ENCODE measurements at places on chromosomes 2 and 18. TPM values are rescaled to one million over a fixed set of nuclear protein-coding genes. Genes with fewer than 3 reads are reported as not detected.
A peak's percentile ranks its signal among the peaks of the same experiment; 100 is the strongest.

Gene ANKRD36
- 48.9 TPM for total RNA-seq

DNA sequence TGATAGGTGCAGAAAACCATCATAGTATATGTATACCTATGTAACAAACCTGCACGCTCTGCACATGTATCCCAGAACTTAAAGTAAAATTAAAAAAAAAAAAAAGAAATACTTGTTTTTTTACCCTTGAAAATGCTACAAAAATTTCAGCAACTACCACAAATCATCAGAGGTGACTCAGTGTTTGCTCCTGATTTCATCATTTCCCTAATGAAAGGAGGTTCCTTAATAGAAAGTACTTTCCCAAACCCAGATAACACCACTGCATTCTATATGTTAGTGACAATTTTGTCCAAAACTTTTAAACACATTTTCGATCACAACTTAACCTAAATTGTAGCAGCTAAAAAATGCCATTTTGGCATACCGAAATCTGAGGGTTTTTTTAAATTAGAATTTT is 163.3 kb downstream of the SLC39A10 start:
- DNase-seq, result peak; percentile 89

GRCh38 chr2:63679252-63679855 is 90.6 kb downstream of the MDH1 start:
- no peak for DNase-seq

DNA sequence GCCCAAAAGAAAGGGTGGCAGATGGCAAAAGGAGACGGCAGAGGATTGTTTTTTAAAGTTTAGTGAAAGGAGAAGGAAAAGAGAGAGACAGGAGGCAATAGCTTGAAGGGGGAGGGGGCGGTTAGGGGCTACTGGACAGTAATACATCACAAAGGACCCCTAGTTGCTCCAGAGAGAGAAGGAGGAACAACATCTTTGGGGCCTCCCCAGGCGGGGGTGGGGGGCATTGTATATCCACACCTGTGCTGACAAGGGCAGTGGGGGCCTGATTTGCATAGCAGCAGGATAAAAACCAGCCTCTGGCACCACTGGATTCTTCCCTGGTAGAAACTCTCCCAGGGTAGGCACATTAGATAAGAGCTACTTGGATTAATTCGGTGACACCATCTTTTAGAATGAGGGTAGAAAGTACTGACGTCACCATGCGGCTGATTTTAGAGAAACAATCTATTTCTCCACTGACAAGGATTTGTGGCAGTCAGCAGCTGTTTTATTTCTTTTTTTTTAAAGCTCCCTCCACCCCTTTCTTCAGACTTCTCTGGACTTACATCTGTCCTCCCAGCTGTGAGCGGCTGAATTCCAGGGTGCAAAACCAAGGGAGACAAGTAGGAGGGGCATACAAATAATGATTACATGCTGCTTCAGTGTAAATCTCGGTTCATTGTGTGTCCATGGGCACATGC is 199.8 kb upstream of the NRP2 start:
- peak; percentile 47 for DNase-seq

DNA sequence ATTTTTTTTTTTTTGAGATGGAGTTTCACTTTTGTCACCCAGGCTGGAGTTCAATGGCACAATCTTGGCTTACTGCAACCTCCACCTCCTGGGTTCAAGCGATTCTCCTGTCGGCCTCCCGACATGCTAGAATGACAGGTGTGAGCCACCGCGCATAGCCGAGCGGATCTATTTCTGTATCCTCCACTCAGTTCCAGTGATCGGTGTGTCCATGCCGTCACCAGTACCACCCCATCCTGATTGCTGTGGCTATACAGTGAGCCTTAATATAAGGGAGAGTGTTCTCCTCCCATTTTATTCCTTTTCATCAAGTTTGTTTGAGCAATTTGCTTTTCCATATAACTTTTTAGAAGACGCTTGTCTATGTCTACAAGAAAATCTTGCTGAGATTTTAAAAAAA is 35.2 kb downstream of the RFX8 start:
- no peak for DNase-seq

Gene SP3
- total RNA-seq, result 56.1 TPM

DNA sequence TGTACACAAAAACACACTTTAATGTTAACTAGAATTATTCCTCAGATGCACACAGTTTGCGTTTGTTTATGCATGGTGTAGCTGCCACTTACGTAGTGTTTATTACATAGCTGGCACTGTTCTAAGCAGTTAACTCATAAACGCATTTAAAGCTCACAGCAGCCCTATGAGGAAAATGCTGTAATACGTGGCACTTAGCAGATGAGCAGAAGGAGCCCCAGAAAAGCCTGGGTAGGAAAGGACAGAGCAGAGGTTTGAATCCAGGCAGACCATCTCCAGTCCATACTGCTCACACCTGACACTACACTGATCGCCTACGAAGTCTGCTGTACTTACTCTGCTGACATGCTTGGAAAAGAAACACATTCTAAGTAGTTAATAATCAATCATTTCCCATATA is 66.6 kb downstream of the BCL2 start:
- DNase-seq, result no peak

DNA sequence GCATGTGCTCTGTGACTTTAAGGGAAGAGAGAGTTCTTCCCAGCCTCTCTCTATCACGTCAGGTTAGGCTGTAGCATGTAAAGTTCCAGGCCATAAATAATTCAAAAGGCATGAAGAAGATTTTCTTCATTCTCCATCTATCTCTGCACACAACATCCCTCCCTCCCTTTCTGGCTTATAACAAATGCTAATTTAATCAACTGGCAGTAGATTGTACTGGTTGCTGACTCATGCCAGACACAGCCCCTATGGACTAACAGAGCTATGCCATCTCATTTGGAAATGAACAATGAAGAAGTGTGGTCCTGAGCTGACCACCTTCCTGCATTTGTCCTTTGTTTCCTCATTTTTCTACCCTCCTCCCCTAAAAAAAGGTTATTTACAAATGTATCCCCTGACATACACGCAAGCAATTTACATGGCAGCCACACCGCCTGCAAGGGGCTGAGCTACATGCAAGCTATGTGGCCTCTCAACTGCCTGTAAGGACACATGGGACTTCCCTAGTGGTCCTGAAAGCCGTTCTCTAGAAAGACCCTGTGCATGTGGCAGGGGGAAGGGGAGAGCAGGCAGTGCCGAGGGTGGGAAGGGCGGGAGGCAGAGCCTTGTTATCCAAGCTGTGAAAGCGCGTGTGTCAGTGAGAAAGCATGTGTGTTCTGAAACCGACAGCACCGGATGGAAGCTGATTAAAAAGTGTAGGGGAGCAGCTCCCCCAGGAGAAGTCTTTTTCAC is 90.9 kb upstream of the KLF7 start:
- DNase-seq, result peak; percentile 67

DNA sequence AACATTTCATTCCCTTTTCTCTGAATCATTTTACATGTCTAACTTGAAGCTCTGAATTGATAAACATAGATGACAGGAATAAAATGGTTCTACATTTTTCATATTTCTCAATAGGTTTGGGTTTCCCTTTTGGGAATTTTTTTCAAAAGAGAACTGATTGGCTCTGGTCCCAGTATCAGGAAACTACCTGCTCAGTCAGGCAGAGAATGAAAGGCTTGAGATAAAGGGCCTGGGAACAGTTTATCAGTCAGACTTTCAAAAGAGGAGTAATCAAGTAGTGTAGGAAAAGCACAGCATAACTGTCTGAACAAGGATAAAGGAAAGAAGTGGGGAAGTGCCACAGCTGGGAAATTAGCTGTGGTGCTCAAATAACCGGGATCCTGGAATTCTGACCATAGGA is 28.3 kb upstream of the CCL20 start:
- DNase-seq, result no peak

DNA sequence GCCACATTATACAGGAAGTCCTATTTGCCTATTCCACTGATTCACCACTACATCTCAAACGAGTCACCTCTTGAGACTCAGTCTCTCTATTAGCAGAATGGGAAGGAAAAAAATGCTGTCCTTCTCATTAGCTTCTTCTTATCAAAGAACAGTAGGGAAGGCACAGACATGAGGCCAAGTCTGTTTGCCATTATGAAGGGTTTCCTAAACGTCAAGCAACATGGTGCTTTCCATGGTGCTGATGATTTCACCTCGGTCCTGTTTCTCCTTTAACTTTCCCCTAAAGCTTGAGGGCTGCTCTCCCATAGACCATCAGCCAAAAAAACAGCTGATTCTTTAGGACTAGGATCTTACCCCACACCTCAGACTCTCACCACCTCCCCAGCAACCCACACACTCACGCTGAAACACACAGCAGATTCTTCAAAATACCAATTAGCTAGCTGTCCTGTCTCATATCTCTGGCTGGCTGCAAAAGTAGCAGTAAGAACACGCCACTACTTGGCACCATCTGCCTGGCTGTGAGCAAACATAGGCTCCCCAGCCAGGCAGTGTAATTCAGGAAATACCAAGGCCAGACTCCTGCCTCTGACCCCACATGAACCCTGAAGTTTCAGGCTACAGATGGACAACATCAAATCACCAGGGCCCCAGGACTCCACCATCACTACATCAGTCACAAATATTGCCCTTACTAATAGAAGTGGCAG is 30.5 kb downstream of the GALNT14 start:
- peak; percentile 10 for DNase-seq

DNA sequence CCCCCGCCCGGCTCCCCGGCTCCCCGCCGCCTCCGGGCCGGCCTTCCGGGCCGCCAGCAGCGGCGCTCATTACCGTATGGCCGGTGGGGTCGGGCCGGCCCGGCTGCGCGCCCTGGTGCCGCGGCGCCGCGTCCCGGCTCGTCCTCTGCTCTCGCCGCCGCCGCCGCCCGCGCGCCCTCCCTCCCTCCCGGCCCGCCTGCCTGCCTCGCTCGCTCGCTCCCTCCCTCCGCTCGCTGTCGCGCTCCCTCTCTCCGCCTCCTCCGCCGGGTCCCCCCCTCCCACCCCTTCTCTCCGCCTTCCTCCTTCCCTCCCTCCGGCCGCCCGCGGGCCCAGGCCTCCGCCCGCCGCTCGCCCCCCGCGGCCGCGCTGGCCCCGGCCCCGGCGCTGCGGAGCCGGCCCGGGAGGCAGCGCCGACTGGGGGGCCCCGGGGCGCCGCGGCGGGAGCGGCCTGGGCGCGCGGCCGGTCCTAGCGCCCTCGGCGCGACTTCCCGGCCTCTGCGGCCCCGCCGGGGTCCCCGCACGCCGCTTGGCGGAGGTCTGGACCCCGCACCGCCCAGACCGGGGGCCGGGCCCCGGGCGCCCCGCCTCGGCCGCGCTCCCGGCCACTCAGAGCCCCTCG is at the start of gene DNMT3A:
DNMT3A (minus strand) TSS at position 173 of the 619 bp plus-strand sequence. CDS start 27,941 bp downstream, outside the sequence.
- peak; percentile 63 for DNase-seq

DNA sequence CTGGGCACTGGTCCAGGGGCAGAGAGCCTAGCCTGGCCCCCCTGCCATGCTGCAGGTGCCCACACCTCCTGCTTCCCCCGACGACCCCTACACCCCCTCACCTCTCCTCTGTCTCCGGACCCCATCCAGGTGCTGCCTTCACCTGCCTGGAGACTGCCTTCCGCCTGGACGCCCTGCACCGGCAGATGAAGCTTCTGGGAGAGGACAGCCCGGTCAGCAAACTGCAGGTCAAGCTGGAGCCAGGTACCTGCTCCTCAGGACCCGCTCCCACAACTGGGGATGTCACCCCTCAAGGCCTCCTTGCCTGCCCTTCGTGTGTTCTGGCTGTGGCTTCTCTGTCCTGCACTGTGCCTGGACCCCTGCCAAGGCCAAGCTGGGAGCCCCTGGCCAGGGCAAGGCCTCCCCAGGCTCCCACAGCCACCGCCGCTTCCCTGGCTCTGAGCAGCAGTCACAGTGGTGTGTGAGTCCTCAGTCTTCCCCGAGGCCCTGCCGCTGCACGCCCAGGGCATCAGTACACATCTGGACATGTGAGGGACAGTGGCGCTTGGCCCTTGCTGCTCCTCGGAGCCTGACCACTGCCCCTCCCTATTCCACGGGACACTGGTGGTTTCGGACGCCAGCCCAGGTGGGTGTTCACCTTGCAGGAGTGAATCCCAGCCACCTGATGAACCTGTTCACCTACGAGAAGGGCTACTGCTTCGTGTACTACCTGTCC is 6.3 kb downstream of the RNPEPL1 start:
- DNase-seq, result no peak

Gene MLPH
- total RNA-seq, result 5.2 TPM

GRCh38 chr2:3725458-3726250 is 22.3 kb downstream of the DCDC2C start:
- no peak for DNase-seq

Gene TWSG1
- total RNA-seq, result 157 TPM

GRCh38 chr2:127081826-127082633 is 24.9 kb downstream of the BIN1 start:
- no peak for DNase-seq

Gene ANKRD29
- 6.1 TPM for total RNA-seq

Gene UGT1A7
- not detected for total RNA-seq

Gene CD8B
- not detected for total RNA-seq

DNA sequence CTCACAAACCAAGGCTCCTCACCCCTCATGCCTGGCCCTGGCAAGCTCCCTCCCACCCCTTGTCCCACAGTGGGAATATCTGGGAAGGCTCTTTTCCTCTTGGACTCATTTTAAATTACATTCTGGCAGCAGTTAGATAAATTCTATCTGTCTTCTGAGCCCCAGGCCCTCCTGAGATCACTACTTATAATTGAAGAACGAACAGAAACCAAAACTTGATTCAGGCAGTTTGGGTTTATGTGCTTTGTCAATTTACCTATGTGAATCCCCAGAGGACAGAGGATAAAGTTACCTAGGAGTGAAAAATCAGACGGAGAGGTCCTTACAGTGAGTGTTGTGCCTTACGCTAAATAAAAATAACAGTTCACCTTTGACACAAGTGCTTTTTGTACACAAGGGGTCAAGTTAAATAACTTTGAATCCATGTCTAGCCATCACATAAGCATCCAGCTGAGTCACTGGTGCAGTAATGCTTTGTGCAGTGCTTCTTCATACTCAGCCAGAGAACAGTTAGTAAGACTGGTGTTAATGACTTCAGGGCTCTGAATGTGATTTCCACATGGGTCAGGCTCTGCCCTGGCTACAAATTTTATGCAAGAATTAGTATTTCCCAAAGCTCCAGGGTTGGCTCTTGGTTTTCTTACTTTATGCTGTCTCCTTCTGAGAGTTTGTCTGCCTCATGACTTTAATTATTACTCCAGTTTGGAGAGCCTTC is 329.3 kb downstream of the INSIG2 start:
- DNase-seq, result peak; percentile 39
